ENCODE measurements at places on chromosomes 1 and 21.
A peak's percentile ranks its signal among the peaks of the same experiment; 100 is the strongest.

GRCh38 chr1:149936170-149936991 is at the start of gene MTMR11:
TSS of gene MTMR11 (minus strand) at chr1:149936879. CDS start at chr1:149936647, 232 bp downstream.
- no peak for DNase-seq

- DNase-seq, result peak; percentile 14
Observed at GRCh38 chr1:27366113-27366410, 699 bp downstream of the MAP3K6 start.

GRCh38 chr1:207049974-207050391 is 1.0 kb downstream of the YOD1 start:
- DNase-seq, result no peak

DNA sequence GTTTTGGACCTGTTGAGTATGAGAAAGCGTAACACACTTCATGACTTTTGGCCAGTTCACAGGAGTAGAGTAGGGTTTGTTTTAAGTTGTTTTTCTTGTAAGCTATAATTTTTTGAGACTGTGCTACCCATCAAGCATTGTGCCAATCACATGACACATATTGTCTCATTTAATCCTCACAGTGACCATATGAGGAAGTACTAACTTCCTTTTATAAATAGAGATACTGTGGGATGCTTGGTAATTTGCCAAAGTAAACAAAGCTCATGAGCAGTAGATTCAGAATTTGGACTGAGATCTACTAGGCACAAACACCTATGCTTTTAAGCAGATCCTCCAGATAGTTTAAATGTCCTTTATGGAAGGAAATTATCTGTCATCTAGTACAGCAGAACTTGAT is 178.3 kb downstream of the CACNA1E start:
- no peak for DNase-seq

DNA sequence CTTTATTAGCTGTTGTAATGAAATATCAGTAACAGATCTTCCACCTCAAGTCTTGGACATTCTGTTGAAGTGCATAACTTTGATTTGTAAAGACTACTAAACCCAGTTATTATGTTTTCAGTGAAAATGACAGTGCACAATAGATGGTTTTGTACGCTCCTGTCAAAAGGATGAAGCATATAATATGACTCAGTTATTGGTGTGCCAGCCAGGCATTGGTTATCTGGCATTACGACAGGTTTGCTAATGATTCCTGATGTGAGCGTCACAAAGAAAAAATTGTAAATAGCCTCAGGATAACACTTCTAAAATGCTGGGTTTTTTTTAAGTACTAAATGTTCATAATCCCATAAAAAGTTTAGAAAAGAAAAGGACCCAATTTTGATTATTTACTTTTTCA is 147.9 kb downstream of the MAGI3 start:
- no peak for DNase-seq
